Activated gamma-delta T cell treated with Interleukin-2 at 50 U/mL for 16 hours (primary cell): ENCODE measurements at places on chromosomes 6 and 20.

DNA sequence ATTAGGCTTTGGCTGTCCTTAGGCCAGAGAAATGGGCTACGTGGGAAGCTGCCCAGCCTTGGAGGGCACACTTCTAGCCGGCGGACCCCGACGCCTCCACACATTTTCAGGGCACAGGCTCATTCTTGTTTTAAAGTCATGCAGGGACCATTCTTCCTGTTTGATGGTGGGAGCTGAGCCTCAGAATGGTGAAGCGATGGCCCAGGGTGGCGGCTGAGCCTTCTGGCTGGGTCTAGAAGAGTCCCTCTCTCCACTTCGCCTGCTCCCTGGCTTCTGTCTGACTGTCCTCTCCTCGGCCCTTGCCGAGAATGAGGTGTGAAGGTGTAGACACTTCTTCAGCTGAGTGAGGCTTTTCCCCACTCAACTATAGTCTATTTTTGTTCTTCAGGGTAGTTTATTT, 114.4 kb downstream of the SULF2 start:
- DNase-seq = no peak

GRCh38 chr6:86706449-86706848, 230.9 kb upstream of the HTR1E start:
- no peak for DNase-seq

GRCh38 chr6:34312259-34312658, 63.5 kb upstream of the SMIM29 start:
- DNase-seq = no peak

- DNase-seq = no peak
Measured at GRCh38 chr20:23880417-23880816, 869 bp upstream of the CST5 start.

- DNase-seq = no peak
Measured at GRCh38 chr6:9112544-9112943, 677.2 kb upstream of the SLC35B3 start.

GRCh38 chr6:12635813-12636212, 80.8 kb upstream of the PHACTR1 start:
- no peak for DNase-seq
